ENCODE measurements at places on chromosomes 12 and 14.
A peak's percentile ranks its signal among the peaks of the same experiment; 100 is the strongest.

- peak; percentile 79 for DNase-seq
These were observed 241.0 kb upstream of the ATP2B1 start for GRCh38 chr12:89949457-89950195.

DNA sequence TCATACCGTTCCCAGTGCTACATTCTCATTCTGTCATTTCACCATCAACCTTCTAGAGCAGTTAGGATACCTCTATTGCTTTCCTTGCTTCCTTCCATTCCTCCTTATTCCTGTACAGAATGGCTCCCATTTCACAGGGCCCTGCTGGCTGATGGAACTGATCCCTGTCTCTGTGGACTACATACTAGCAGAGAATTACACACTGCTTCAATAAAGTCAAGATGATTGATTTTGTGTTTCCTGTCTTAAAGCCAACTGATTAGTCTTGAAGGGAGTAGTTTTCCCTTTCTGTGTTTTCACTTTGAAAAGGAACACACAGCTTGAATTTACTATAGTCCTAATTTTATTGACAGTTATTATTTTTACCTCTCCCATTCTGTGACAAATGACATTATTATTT lies 130.1 kb downstream of the ST8SIA1 start:
- DNase-seq = no peak

GRCh38 chr14:20998139-20998538 lies 954 bp upstream of the SLC39A2 start:
- DNase-seq = no peak

DNA sequence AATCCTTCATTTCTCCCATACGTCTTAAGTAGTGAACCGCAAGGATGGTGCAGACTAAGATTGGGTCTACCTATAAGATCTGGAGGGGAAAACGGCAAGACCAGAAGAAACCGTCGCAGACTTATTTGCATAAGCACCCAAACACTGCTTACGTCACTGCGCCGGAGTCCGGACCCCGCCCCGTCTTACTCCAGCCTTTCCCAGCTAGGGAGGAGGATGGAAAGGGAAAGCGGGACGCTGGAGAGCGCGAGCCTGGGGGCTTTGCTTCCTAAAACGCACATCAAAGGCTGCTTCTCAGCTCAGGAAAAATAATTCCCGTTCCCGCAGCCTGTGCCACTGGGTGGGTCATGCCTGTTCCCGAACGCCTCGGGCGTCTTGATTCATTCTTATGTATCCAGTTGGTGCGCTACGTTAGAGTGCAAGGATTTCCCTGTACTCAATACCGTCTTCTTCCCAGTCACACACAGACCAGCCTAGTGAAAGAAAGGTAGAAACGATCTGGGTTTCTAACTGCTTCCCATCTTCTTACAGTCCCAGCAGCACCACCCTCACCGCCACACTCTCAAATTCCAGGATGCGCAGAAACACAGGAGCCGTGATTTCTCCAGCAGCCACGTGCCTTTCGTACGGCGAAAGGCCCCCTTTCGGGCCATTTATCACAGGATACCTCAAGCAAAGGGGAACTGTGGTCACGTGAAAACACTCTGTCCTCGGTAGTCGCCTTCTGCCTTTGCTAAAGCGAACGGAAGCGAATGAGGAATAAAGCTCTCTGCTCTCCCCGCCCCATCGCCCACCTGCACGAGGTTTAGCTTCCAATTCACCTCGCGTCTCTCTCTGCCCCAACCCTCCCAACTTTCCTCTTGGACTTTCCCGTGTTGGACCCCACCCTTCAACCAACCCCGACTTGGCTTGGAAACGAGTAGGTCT lies 1.1 kb downstream of the SLC6A15 start:
- no peak for DNase-seq

DNA sequence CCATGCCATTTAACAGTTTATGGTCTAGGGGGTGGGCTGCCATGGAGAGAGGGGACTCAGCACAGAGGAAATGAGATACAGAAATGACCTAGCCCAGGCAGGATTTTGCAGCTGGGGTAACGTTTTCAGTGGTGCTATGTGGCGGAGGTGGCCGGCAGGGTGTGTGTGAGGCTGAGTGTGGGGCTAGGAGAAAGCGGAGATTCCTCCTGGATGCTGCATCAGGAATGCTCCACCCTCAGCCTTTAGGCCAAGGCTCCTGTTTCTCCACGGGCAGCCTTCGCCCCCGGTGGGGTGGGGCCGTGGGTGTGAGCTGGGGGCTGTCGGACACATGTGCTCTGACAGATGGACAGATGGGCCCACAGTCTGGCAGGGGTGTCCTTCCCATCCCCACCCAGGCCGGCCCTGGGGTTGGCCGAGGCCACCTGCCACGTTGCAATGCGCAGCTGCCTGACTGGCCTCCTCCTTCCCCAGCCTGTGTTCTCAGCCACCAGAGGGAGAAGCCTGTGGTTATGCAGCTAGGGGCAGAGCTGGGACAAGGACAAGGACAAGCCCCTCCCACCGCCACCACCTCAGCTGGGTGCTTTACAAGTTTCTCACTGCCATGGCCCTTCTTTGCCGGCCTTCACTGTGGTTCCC lies 44.3 kb downstream of the TEAD4 start:
- DNase-seq = no peak

DNA sequence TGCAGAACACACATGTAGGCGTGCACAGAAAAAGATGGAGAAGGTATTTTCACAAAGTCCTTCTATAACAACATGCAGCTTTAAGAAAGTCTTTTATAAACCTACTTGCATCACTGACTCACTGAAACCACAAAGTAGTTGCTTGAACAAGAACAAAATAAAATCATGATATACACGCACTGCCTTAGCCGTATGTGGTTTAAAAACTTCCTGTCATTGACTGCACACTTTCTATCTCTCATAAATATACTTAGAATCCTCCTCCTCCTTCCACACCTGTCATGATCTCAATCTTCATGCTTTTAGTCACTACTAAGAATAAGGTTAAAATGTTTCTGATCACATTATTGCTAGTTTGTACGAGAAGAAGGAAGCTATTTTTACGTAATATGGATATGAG lies 31.8 kb upstream of the RAD51AP1 start:
- DNase-seq = peak; percentile 73

GRCh38 chr14:55624913-55625312 lies 44.9 kb downstream of the KTN1 start:
- DNase-seq = no peak
